Umbilical cord (tissue), 2 donors: ENCODE measurements at places on chromosomes 2 and 18. TPM values are rescaled to one million over a fixed set of nuclear protein-coding genes. Genes with fewer than 3 reads are reported as not detected.

TMEM178A gene
- 3.9 TPM for total RNA-seq

TCF23 gene
- total RNA-seq, result 1.7 TPM

DNA sequence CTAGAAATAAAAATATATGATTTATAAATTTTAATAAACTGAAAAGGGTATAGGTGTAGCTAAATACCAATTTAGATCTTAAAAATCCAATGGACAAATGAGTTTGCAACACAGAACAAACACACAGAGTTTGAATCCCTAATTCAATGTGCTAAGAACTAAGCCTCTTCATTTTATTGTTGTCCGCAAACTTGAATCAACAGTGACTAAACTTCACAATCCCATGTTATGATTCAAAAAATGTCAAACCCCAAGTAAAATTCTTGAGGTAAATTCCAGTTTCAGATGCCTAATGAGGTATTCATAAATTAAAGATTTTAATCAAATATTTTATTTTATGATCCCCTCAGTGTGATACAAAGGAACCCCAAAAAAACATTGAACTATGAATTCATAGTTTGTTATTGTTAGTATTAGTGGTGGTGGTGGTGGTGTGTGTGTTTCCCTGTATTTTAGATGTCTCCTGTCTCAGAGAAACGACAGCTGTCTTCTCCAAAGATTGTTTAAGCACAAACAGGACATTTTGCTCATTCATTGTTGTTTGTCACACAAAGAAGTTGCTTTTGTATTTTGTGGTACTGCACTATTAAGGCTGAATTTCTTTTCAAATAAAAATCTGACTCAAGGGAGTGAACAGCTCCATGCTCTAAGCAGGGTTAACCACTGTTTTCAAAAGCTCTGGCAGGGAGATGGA is 259.8 kb downstream of the OSR1 start:
- no peak for DNase-seq

GRCh38 chr2:84957771-84958134 is 13.2 kb upstream of the KCMF1 start:
- DNase-seq, result peak; percentile 40

GRCh38 chr2:208142925-208143799 is 2.8 kb downstream of the CRYGB start:
- no peak for DNase-seq

DNA sequence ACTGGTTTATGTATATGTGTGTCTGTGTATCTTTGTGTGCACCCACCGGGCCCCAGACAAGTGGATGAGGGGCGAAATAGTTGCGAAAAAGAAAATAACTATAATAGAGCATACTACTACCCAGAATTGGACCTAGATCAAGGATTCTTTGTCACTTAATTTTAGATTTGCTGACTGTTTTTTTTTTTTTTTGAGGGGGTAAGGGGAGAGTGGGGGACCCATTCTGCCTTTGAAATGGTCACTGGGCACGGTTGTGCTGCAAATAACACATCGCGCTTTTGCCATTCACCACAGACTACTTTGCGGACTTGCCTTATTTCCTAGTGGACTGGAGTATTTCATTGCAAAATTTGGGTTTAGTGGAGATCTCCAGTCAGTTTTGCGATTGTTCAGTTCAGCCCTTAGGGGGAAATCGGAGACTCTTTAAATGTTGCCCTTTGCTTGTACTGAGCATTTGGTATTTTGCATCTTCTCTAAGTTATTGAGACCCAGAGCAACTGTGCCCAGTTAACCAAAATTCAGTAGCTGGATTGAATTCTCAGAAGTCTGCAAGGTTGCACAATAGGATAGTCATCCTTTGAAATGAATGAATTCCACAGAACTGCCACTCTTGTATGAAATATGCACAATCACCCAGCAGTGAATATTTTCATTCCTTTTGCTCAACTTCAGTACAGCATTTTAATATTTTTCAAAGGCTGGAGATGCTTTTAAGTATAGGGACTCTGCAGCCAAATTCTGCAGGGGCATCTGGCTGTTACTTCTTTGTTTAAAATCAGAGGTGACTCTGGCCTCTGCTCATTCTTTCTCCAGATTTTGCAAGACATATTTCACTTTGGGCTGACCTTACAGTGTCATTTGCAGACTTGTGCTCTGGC is 2.9 kb downstream of the TRIB2 start:
- peak; percentile 43 for DNase-seq

GRCh38 chr2:148926981-148927401 is 52.0 kb downstream of the KIF5C start:
- no peak for DNase-seq

DNA sequence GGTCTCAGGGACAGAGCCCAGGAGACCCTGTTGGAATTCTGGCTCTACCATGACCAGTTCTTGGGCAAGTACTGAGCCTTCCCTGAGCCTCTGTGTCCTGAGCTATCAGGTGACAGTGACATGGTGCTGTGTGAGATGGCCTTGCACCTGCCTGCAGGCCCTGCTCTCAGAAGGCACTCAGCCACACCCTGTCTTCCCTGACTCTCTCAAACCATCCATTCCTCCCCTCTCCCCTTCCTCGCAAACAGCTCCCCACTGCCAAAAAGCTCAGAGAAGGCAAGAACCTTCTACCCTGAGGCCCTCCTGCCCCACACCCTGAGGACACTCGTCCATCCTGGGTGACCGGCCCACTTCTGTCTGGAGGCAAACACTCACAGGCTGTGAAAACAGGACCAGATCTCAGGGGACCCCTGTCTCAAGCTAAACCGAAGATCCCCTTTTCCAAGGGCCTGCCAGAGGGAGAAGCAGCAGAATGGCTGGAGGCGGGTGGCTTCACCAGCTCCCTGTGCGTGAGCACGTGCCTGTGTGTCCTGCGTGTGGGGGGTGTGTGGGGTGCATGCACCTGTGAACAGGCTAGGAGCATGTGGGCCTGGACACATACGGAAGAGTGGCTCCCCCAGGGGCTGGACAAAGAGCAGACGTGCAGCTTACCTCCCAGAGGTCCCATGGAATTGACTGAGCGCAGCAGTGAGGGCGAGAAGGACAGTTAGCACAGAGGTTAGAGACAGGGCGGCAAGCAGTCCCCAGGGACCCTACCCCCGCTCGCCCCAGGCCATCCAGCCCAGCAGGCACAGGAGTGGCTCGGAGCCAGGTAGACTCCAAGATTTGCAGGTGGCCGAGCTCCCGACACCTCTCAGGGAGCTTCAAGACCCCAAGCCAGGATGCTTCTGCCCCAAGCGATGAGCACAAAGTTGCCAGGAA is 53.9 kb downstream of the BIN1 start:
- DNase-seq, result no peak

DNA sequence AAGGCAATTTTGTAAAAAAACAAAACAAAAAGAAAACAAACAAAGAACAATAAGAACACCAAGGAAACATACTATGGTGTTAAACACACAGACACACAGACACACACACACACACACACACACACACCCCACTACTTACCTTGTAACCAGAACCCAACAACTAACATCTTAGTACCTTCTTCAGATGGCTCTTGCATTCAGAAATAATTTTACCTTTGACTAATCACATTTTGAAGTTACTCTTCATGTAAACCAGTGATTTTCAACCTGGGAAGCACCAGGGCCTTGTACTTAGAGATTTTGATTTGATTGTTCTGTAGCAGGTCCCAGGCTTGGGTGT is 87.5 kb downstream of the AQP4 start:
- no peak for DNase-seq

DNA sequence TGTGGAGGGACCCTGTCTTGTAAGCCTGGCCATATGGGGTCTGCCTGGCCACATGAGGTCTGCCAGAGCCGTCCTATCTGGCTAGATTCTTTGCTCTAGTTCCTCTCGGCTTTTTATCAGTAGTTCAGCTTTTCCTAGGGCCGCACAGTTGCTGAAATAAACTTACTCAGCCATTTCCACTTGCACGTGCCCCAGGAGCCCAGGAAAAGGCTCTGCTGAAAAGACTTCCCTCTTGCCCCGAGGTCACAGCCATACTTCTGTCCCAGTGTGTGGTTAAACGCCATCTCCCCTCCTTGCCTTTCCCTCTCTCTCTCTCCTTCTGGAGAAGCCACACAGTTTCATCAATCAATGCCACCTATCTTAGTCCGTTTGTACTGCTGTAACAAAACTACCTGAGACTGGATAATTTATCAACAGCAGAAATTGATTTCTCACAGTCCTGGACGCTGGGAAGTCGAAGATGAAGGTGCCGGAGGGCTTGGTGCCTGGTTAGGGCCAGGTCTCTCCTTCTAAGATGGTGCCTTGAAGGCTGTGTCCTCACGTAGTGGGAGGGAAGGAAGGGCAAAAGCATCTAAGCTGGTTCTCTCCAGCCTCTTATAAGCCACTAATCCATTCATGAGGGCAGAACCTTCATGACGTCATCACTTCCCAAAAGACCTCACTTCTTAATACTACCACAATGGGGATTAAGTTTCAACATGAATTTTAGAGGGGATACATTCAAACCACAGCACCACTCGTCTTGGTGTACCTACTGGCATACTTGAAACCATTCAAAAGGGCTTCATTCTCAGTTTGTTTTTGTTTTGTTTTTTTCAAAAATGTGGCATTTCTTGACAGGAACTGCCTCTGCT is 11.2 kb upstream of the GALM start:
- peak; percentile 26 for DNase-seq

DNA sequence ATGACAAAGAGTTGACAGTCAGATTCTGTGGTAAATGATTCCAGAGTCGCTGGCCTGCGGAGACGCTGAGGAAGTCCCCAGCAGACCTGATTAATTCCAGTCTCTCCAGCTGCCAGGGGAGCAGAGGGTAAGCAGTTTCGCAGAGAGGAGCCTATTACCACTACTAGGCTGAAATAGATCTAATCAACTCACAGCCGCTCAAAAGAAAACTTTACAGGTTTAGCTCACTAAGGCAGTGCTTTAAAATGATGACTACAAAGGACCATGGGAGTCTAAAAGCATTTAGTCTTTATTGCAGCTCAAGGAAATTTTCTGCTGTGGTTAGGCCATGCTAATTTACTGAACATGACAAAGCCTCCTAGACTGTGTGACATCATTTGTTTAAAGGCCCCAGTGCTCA is 445.6 kb upstream of the POU3F3 start:
- DNase-seq, result no peak
